ENCODE measurements at places on chromosomes 7 and 10.

GRCh38 chr10:83373671-83374070, 765.6 kb upstream of the GHITM start:
- H3K27ac ChIP-seq, result no peak overlapping the region
- peaks cover 1% of the 10 kb centered on the region for H3K4me1 ChIP-seq
- DNase-seq, result no peak
- no peaks in the 10 kb centered on the region for H3K36me3 ChIP-seq

GRCh38 chr7:48042216-48042615, 6.9 kb downstream of the C7orf57 start:
- no peaks in the 10 kb centered on the region for H3K36me3 ChIP-seq
- H3K4me1 ChIP-seq, result peaks cover 17% of the 10 kb centered on the region
- H3K4me3 ChIP-seq, result no peak overlapping the region
- no peak overlapping the region for H3K27ac ChIP-seq

GRCh38 chr10:116692225-116692624, 50.1 kb downstream of the HSPA12A start:
- H3K36me3 ChIP-seq, result no peaks in the 10 kb centered on the region
- H3K27ac ChIP-seq, result no peak overlapping the region
- DNase-seq, result no peak
- peaks cover 7% of the 10 kb centered on the region for H3K4me1 ChIP-seq

GRCh38 chr7:94039368-94040035, 35.3 kb upstream of the BET1 start:
- H3K4me3 ChIP-seq, result no peak overlapping the region
- no peak for DNase-seq
- H3K27ac ChIP-seq, result no peak overlapping the region
- no peaks in the 10 kb centered on the region for H3K36me3 ChIP-seq
- H3K4me1 ChIP-seq, result peaks cover 10% of the 10 kb centered on the region
